ENCODE measurements at places on chromosomes 1 and 21. TPM values are rescaled to one million over a fixed set of nuclear protein-coding genes. Genes with fewer than 3 reads are reported as not detected.
A peak's percentile ranks its signal among the peaks of the same experiment; 100 is the strongest.

TFF1 gene
- not detected for polyA plus RNA-seq

PLA2G5 gene
- 0.67 TPM for polyA plus RNA-seq

PHF13 gene
- polyA plus RNA-seq, result 17.6 TPM

OPRD1 gene
- polyA plus RNA-seq, result 0.18 TPM

TNNT2 gene
- 4.2 TPM for polyA plus RNA-seq

GRCh38 chr1:34906222-34906621 lies 23.2 kb downstream of the DLGAP3 start:
- DNase-seq, result no peak

DNA sequence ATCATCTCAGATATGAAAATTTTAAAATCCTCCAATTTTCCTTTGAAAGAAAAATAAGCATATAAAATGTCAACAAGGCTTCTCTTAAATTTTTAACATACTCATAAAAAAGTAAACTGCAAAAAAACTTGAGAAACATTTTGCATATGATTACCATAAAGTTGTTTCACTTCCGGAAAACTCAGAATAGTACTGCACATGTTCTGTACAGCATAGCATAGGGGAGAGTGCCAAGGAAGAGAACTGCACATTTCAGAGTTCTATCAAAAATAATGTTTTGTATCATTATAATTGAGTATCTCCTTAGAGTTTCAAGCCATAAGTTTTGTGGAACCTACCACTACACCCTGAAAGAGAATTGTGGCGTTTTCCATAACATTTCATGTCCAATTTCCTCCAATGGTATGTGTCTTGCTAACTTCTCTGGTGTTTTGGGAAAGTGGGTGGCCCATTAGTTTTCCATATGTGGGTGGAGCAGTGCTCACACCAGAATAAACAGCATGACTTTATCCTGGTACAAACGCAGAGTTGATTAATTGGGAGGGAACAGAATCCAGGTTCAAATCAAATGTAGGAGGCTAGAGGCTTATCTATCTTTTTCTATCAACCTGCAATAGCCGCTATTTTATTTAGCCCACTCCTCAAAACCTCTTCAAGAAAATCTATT lies 430.9 kb downstream of the LMO4 start:
- DNase-seq, result no peak

- no peak for DNase-seq
These were observed 17.2 kb downstream of the PTP4A2 start for GRCh38 chr1:31920956-31921355.

DNA sequence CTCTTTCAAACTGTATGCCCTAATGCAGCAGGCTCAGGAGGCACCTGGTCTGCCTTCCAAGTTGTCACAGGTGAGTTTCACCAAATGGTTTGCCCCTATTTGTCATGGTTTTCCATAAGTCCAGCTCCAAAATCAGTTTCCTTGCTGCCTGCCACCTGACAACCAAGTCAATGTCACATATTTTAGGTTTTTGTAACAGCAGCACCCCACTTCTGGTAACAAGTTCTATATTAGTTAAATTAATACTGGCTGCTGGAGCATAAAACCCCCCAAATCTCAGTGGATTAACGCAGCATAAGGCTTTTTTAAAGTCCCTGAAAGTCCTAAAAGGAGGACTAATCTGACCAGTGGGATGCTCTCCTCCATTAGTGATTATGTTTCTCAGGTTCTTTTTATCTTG lies 200.7 kb downstream of the RRAGC start:
- DNase-seq, result no peak

DNA sequence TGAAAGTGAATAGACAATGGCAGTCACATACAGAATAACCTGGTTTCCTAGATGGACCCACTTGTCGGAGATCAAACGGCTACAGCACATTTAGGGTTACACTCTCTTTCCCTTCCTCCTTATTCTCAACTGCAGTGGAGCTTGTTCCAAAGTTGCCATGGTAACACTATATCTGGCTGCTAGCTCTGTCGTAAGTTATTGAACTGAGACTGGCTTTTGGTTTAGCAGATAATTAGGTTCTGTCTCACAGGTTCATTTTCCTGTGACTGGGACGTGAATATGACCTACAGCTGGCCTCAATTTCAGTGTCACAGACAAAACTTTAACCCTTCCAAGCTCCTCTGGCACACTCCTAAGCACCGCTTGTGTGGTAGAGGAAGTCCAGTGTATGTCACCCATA lies 875.8 kb downstream of the USP25 start:
- DNase-seq, result no peak

DNA sequence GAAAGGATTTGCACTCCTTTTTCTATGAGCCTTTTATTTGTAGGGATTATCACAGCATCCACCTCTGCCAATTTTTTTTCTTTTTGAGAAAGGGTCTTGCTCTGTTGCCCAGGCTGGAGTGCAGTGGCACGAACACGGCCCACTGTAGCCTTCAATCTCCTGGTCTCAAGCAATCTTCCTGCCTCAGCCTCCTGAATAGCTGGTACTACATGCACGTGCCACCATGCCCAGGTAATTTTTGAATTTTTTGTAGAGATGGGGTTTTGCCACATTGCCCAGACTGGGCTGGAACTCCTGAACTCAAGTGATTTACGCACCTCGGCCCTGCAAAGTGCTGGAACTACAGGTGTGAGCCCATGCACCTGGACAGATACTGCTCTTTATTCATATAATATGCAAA lies 2.1 kb downstream of the SAMSN1 start:
- DNase-seq, result no peak

- no peak for DNase-seq
These were observed 12.1 kb upstream of the KDF1 start for GRCh38 chr1:26972390-26972789.

DNA sequence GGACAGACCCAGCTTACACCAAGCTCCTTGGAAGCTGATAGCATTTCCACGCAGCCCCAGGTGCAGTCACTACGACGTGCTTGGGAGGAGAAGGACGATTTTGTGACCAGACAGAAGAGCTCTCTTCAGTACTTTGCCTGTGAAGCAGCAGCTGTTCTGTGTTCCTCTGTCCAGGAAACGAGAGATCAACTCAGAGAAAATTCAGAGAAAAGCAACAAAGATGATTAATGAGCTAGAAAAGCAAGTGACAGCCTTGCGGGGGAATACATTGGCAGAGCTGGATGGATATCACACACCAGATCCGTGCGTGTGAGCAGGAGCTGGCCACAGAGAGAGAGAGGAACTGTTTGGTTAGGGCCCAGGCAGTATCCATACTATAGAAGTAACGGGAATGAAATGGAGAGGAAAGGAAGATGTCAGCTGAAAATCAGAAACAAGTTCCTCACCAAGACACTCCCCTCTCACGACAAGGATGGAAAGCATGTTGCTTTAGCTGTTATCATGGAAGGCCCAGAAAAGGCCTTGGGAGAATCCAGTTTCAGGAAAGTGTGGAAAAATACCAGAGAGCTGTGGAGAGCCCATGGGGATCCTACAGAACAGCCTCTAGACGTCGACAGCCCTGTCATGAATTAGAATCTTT lies 106.2 kb downstream of the TOMM20 start:
- no peak for DNase-seq

DNA sequence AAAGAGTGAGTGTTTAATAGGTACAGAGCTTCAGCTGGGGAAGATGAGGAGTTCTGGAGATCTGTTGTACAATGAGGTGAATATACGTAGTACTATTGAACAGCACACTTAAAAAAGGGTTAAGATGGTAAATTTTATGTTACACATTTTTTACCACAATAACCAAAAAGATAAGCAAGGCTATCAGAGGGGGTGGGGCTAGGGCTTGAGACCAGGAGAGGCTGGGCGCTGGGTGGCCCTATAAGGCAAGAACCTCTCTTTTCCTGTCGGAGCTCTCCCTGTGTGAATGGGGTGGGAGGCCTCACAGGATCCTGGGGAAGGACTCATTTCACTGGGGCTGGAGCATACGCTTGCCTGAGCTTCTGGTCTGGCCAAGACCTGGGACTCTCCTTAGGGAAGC lies 9.0 kb downstream of the SLC41A1 start:
- DNase-seq, result no peak

DNA sequence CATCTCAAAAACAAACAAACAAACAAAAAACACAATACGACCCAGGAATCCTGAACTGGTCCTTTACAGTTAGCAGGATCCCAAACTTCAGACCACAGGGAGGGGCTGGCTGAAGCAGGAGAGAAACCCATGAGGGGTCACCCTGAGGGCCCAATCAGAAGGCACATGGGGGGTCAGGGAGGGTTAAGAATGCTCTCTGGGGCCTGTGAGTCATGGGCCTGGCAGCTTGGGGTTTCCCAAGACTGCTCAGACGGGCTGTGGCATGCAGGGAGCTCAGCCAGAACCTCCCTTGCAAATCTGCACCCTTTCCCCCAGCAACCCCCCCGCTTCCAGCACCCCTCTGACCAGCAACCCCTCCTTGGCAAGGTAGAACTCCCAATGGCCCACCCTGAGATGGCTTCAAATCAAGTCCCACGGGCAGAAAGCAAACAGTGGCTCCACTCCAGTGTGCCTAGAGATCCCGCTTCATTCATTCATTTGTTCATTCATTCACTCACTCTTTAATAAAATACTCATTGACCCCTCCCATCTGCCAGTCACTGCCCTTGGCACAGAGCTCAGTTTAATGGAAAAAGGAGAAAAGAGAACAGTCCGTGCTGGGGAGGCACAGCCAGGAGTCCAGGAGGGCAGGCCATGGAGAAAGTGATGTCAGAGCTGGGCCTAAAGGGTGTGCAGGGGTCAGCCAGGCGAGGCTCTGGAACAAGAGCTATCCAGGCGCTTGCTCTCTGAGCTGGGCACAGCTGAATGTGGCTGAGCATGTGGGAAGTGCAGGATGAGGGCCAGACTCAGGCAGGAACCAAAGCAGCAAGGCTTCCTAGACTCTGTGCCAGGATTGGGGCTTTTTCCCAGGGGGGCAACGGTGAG lies 8.2 kb downstream of the UQCRHL start:
- peak; percentile 85 for DNase-seq

DNA sequence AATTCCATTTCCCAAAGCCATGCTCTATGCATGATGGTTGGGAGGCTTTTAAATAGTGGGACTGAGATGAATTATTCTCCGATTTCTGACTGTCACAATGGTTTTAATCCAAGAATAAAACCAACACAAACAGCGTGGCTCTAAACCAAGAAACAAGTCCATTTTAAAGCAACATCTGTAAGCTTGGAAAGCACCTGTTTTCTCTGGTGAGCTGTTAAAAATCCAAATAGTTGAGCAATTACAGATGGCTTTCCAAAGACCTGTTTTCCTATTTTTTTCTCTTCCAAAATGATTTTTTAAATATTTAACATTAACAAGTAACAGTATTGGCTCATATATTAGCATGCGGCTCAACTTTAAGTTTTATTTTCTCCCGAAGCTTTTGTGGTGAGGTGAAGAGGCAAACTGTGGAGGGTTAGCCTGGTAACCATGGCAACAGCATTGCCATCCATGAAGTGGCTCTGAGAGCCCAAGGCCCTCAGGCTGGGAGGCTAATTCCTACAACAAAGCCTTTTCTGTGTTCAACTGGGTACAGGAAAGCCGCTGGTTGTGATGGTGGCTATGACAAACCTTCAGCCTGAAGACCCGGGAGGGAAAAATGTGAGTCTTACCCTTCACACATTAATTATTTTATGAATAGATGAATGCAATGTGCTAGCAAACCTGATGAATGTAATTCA lies 56.7 kb upstream of the B3GALT5 start:
- DNase-seq, result peak; percentile 9

DNA sequence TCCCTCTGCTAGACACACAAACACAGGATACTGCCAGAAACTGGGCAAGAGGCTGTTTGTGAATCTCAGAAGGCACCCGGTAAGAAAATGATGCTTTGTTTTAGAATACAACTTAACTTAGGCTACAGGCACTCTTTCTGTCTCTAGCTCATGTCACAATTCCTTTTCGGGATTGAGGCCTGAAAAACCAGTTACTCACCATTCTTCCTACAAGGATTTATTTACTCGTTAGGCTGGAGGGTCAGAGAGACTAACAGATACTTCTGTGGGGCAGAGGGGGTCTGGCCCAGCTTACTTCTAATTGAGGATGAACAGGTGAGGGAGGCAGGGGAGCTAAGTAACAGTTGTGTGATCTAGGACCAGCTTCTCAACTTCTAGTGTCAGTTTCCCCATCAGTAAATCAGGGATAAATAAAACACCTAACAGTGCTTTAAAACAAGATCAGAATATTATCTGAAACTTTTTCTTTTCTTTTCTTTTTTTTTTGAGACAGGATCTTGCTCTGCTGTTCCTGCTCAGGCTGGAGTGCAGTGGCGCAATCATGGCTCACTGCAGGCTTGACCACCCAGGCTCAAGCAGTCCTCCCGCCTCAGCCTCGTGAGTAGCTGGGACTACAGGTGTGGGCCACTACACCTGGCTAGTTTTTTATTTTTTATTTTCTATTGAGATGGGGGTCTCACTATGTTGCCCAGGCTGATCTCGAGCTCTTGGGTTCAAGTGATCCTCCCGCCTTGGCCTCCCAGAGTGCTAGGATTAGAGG lies 31.9 kb downstream of the NFYC start:
- no peak for DNase-seq

GRCh38 chr1:218636548-218636947 lies 291.4 kb downstream of the TGFB2 start:
- no peak for DNase-seq

- peak; percentile 68 for DNase-seq
These were observed 8.1 kb downstream of the PSRC1 start for GRCh38 chr1:109274533-109275476.

- DNase-seq, result no peak
These were observed 3.5 kb upstream of the ARHGEF16 start for GRCh38 chr1:3450983-3451382.

DNA sequence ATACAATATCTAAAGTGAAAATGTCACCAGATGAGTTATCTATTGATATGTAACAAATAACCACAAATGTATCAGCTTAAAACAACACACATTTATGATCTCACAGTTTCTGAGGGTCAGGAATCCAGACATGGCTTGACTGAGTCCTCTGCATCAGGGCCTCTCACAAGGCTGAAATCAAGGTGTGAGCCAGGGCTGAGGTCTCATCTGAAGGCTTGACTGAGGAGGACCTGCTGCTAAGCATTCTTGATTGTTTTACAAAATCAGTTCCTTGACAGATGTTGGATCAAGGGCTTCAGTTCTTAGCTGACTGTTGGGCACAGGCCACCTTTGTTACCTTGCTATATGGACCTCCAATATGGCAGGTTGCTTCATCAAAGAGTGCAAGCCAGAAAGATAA lies 483.7 kb downstream of the CAMTA1 start:
- DNase-seq, result no peak

DNA sequence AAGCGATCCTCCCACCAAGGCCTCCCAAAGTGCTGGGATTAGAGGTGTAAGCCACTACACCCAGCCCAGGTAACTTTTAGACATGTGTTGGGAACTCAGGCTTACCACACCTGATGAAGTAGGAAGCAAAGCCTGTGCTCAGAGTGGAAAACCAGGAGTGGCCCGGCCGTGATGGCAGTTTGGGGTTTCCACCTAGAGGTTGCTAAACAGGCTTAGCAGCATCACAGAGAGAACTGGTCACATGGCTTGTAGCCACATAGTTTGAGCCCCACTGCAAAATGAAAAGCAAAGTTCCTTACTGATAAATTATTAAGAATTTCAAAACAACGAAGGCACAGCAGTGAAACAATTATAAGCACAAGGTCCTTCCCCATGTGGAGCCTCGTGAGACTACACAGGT lies 142.6 kb upstream of the CXADR start:
- peak; percentile 65 for DNase-seq
